Stimulated activated CD8-positive, alpha-beta memory T cell treated with anti-CD3 and anti-CD28 coated beads, Interleukin-4, amount 100 ng/mL, for 1 hour (primary cell): ENCODE measurements at places on chromosomes 1 and 21.

- DNase-seq: no peak
Observed at GRCh38 chr1:201335174-201335870, 42.2 kb downstream of the TNNT2 start.

DNA sequence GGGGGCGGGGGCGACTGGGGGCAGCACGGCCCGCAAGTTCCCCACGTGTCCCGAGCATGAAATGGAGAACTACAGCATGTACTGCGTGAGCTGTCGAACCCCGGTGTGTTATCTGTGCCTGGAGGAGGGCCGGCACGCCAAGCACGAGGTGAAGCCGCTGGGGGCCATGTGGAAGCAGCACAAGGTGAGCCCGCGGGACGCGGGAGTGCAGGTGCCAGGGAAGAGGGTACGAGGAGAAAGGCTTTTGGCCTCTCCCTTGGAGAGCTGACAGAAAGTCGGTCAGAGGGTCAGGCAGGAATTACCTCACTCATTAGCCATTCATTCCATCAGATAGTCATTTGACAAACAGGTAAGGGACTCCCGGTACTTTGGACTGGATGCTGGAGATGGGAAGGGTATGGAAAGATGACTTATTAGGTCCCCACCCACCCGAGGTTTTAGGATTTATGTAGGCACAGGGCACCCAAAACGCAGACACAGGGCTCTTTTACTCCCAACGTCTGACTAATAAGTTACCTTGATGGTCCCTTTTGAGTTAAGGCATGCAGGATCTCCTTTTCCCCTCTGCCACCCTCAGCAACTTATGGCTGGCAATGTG lies 2.1 kb downstream of the TRIM67 start:
- DNase-seq: no peak

GRCh38 chr1:34906756-34907155 lies 22.7 kb downstream of the DLGAP3 start:
- no peak for DNase-seq

DNA sequence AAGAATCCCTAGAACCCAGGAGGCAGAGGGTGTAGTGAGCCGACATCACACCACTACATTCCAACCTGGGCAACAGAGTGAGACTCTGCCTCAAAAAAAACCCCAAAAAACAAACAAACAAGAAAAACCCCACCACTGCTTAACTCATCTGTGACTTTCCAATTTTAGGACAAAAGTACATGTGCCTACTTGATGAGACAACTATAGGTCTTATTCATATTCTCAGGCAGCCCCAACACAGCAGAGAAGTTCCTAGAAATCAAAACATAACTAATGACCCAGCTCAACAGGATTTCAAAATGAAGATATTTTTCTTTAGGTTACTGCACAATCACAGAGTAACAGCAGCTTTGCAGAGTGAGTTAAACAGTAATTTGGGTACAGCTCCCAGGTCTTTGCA lies 26.4 kb downstream of the TIAM1 start:
- no peak for DNase-seq

DNA sequence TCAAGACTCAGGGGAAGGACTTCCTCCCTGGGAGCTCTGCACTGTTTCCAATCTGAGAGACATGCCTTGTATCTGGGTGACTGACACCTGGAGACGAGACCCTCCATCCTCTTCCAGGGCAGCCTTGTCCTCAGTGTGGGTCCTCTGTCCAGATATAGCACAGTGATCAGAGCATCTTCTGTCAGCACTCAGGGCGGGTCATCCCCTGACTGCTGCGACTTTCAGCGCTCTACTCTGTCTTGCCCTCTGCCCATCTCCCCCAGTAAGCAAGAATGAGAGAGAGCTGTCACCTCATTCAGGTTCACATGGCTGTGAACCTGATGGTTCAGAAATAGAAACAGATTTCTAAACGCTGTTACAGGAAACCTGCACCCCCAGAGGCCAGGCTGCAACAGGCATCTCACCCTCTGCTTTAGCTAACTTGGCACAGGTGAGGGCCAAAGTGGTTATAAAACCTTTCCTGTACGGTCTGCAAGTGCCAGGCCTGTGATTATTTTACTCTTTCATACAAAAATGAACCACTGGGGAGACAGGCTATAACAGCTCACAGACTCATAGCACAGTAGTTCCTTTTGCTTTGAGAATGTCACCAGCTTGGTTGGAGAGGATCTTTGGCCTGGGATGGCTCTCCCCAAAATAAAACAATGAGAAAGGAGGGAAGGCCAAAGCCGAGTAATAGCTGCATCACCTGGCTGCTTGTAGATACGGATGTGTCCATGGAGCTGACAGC lies 11.4 kb upstream of the TENT5C start:
- no peak for DNase-seq

DNA sequence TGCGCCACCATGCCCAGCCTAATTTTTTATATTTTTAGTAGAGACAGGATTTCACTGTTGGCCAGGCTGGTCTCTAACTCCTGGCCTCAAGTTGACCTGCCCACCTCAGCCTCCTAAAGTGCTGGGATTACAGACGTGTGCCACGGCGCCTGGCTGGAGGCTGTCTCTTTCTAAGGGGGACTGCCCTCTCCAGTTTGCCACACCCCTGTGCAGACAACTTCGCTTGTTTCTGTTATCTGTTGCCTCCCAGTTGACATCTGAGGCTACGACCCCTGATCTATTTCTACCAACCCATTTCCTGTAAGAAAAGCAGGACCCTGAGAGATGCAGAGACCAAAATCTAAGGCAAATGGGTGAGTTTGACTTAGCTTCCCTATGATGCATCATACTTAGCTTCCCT lies 24.0 kb upstream of the VASH2 start:
- DNase-seq: no peak
